Breast epithelium (tissue), 4 donors: ENCODE measurements at places on chromosomes 11 and 22.

DNA sequence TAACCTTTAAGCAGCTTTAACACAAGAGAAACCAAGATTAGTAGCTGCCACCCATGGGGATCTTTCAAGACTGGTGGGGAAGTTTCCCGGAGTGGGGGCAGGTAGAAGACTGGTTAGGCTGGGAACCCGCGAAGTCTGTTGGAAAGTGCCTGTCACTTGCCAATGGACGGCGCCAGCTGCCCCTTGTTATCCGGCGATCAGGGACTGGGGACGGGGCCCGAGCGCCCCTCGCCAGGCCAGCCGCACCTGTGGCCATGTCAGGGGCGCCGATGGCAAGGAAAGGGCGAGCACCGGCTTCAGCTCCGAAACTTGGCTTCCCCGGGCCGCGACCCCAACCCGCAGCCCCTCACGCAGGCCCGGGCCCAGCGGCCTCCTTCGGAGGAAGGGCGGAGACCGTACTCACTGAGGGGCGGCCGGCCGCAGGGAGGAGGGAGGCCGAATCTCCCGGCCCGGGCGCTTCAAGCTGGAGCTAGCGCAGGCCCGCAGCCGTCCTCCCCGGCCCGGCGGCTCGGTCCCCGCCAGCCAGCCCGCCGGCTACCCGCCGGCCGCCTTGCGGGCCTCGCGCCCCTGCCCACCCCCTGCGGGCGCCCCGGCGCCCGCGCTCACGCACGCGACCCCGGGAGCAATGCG is 539 bp downstream of the EIF4ENIF1 start:
- DNase-seq = no peak
- peaks cover 14% of the 10 kb centered on the region for H3K4me1 ChIP-seq
- peak overlapping the region; percentile 97 for H3K4me3 ChIP-seq
- no peaks in the 10 kb centered on the region for H3K36me3 ChIP-seq
- peak overlapping the region; percentile 97 for H3K27ac ChIP-seq
- no peaks in the 10 kb centered on the region for H3K27me3 ChIP-seq

DNA sequence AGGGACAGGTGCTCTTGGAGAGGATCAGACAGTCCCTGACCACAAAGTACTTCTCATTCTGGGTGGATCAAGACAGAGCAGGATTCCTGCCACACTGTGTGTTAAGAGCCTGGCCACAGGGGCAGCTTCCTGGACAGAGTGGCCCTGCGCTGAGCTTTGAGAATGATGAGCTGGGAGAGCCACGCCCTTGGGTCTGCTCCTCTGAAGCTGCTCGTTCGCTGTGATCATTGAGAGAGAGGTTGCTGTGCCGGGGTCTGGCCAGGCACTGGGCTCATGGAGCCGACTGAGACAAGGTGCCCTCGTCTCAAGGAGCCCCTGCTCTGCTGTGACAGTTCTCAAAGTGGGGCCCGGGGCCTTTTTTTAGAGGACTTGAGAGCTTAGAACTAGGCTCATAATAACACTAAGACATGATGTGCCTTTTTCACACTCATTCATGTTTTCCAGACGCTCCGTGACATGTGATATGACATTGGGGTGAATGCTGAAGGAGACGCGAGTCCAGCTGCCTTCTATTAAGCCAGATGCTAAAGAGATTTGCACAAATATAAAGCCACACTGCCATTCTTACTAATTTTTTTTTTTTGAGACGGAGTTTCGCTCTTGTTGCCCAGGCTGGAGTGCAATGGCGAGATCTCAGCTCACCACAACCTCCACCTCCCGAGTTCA is 1.6 kb upstream of the MFRP start:
- no peaks in the 10 kb centered on the region for H3K36me3 ChIP-seq
- H3K27ac ChIP-seq = no peak overlapping the region
- no peaks in the 10 kb centered on the region for H3K27me3 ChIP-seq
- no peaks in the 10 kb centered on the region for H3K4me1 ChIP-seq

GRCh38 chr11:112082729-112083128 is 3.8 kb downstream of the TIMM8B start:
- no peaks in the 10 kb centered on the region for H3K27me3 ChIP-seq
- no peak overlapping the region for H3K4me3 ChIP-seq
- DNase-seq = no peak
- H3K4me1 ChIP-seq = no peaks in the 10 kb centered on the region
- H3K27ac ChIP-seq = no peak overlapping the region

- H3K27ac ChIP-seq = no peak overlapping the region
- H3K27me3 ChIP-seq = no peaks in the 10 kb centered on the region
- DNase-seq = no peak
- no peak overlapping the region for H3K4me3 ChIP-seq
- no peaks in the 10 kb centered on the region for H3K4me1 ChIP-seq
- no peaks in the 10 kb centered on the region for H3K36me3 ChIP-seq
These were observed 3.7 kb upstream of the SIK2 start for GRCh38 chr11:111598559-111598958.

DNA sequence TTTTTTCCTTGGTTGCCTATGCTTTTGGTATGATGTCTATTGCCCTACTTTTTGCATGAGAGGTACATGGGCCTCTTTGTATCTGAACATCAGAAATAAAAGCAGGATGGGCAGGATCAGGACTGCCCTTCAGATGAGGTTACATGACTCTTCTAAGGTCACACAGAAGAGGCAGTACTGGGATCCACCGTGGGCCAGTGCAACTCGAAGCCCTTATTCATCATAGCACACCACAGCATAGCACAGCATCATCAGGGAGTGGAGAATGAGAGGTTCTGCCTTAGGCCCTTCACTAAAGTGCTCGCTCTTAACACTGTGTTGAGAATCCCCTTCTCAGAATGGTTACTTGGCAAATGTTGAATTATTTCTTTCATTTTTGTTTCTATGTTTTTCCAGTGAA is 88.3 kb downstream of the C22orf31 start:
- no peaks in the 10 kb centered on the region for H3K27me3 ChIP-seq
- H3K4me3 ChIP-seq = no peak overlapping the region
- no peaks in the 10 kb centered on the region for H3K36me3 ChIP-seq
- DNase-seq = no peak
- H3K27ac ChIP-seq = no peak overlapping the region
- no peaks in the 10 kb centered on the region for H3K4me1 ChIP-seq

DNA sequence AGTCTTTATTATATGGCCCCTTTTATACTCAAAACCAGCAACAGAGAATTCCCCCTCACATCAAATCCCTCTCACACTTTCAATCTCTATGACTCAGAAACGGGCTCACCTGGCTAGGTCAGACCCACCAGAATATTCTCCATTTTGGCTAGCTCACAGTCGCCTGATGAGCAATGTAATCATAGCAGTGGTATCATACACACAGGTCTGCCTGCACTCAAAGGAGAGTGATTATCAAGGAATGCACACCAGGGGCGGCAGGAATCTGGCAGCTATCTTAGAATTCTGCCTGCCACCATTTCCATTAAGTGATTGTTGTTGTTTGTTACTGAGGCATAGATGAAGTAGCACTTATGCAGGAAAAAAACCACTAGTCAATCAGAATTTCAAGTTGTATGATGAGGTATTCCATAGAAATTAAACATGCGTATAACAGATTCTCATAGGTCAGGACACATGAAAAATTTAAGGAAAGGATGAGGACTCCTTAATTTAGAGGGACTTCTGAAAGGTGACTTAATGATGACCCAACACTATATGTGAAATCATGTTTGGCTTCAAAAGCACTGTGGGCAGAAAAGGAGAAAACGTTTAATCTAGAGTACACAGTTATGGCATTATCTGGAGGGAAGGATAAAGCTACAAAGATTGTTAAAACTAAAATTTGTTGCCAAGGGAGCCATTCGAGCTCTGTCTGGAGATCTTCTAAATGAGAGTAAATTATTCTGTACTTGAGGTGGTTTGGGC is 185.8 kb upstream of the DDI1 start:
- H3K27me3 ChIP-seq = no peaks in the 10 kb centered on the region
- H3K36me3 ChIP-seq = no peaks in the 10 kb centered on the region
- no peaks in the 10 kb centered on the region for H3K4me1 ChIP-seq
- no peak overlapping the region for H3K4me3 ChIP-seq

DNA sequence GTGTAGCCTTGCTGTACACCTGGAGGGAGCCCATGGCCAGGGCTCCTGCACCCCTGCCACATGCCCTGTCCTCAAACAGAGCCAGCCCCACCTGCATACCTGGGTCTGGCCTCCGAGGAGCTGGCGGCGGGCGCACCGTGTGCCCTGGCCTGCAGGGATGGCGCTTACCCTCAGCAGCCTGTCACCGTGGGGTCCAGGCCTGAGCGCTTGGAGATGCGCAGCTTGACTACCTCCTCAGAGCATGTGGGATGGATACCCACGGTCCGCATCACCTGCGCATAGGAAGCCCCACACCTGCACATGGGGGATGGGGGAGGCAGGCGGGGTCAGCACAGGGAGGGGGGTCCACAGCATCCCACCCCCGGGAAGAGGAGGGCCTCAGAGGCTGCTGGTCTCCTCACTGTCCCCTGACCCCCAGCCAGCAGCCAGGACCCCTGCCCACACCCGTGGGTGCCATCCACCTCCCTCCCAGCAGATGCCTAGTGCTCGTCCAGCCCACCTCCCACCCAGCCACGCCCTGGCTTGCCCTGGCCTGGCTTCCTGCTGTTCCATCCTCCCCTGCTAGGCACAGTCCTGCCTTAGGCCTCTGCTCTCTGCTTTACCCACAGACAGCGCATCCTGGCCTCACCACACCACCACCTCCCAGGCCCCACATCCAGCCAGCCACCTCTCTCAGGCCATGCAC is 22.4 kb upstream of the GNB1L start:
- H3K36me3 ChIP-seq = no peaks in the 10 kb centered on the region
- H3K27ac ChIP-seq = no peak overlapping the region
- no peaks in the 10 kb centered on the region for H3K27me3 ChIP-seq
- no peak for DNase-seq
- no peaks in the 10 kb centered on the region for H3K4me1 ChIP-seq

DNA sequence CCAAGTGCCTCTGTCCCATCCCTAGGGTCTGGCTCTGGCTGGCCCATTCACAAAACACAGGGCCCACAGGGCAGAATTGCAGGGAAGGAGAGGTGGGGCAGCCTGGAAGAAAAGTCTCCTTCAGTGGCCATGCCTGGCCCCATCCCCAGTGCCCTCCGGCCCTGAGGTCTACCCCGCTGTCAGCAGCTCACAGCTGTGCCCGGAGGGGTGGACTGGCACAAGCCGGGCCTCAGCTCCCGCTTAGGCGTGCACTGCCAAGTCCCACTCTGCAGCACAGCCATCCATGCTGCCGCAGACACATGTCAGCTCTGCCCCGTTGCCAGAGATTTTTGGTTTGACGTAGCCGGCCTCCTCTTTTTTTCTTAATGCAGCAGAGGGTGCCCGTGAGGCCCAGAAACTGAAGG is 3.9 kb upstream of the SCN2B start:
- no peaks in the 10 kb centered on the region for H3K36me3 ChIP-seq
- no peaks in the 10 kb centered on the region for H3K4me1 ChIP-seq
- H3K27ac ChIP-seq = peak overlapping the region; percentile 74
- peak overlapping the region; percentile 10 for H3K4me3 ChIP-seq
- peak; percentile 41 for DNase-seq
- no peaks in the 10 kb centered on the region for H3K27me3 ChIP-seq

DNA sequence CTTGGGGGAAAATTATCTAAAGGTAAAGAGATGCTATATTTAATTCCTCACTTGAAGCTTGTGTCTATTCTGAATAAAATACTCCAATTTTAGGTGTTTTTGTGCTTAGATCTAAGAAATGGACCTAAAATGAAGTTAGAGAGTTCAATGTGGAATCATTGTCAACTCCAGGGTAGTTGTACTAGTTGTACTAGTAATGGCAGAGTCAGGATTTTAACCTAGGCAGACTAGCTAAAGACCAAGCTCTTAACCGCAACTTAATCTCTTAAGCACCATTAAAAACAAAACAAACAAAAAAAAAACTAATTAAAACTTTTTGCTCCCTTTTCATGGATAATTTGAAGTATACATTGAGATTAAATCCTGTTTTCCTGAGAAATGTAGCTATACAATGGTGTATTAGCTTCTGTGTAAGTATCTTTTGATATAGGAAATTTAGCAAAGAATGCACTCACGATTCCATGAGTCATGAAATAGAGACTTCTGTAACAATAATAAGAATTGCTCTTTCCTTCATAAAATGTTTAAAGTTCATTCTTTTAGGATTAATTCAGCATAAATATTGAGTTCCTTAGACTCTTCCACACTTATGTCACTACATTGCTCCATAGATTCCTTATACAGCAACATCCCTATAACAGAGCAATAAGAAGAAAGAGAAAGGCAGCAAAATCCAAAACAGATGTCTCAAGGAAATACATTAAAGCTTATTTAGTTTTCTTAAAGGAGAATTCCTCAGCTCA is 26.5 kb upstream of the SOX6 start:
- H3K4me3 ChIP-seq = no peak overlapping the region
- DNase-seq = no peak

DNA sequence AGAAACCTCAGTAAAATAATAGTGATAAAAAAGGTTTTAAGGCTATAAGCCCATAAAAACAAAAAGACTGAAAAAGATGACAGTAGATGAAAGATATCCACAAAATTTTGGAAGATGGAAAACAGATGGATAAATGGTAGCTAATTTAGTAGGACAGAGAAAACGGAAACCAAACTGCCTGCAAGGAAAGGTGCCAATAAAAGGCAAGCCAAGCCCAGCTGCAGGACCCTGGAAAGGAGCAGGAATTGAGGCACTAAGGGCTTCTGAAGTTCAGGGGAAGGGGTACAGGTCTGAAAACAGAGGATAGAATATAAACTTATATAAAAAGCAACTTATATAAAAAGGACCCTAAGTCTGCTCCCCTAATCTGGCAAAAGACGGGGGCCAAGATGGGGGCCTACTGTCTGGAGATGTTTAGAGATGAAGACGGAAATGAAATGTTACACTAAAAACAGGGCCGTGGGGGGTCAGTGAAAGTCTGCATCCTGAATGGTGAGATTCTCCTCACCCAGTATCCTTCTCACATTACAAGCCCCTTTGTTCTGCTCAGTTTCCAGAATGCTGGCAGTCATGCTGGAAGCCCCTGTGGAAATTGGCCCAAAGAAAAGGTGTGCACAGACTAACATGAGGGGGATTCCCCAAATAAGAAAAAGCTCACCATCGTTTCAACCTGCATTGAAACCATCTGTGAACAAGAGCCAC is 269.3 kb upstream of the PITPNB start:
- DNase-seq = no peak
- no peaks in the 10 kb centered on the region for H3K4me1 ChIP-seq
- no peak overlapping the region for H3K4me3 ChIP-seq
- no peak overlapping the region for H3K27ac ChIP-seq

DNA sequence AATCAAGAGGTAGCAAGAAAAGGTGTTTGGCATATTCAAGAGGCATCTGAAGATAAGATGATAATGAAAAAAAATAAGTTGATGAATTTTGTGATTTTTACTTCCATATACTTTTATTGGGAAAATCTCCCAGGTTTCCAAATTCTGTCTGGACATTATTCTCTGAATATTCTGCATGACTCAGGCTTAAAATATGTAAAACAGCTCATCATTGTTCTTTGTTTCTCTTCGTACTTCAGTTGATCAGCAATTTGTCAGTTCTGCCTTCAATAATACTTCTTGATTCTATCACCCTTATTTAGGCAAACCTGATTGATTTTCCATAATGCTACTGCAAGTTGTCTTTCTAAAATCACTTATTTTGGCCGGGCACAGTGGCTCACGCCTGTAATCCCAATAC is 30.2 kb downstream of the GTF2H1 start:
- no peak for DNase-seq
- no peak overlapping the region for H3K4me3 ChIP-seq
- no peaks in the 10 kb centered on the region for H3K4me1 ChIP-seq
- H3K36me3 ChIP-seq = no peaks in the 10 kb centered on the region
- no peak overlapping the region for H3K27ac ChIP-seq
- H3K27me3 ChIP-seq = no peaks in the 10 kb centered on the region

GRCh38 chr22:19853058-19853878 is 1.4 kb downstream of the GNB1L start:
- no peak for DNase-seq
- H3K27me3 ChIP-seq = no peaks in the 10 kb centered on the region
- peak overlapping the region; percentile 97 for H3K27ac ChIP-seq
- peak overlapping the region; percentile 94 for H3K4me3 ChIP-seq
- peaks cover 21% of the 10 kb centered on the region for H3K4me1 ChIP-seq
- H3K36me3 ChIP-seq = no peaks in the 10 kb centered on the region
